ENCODE measurements at places on chromosomes 2 and 18.

DNA sequence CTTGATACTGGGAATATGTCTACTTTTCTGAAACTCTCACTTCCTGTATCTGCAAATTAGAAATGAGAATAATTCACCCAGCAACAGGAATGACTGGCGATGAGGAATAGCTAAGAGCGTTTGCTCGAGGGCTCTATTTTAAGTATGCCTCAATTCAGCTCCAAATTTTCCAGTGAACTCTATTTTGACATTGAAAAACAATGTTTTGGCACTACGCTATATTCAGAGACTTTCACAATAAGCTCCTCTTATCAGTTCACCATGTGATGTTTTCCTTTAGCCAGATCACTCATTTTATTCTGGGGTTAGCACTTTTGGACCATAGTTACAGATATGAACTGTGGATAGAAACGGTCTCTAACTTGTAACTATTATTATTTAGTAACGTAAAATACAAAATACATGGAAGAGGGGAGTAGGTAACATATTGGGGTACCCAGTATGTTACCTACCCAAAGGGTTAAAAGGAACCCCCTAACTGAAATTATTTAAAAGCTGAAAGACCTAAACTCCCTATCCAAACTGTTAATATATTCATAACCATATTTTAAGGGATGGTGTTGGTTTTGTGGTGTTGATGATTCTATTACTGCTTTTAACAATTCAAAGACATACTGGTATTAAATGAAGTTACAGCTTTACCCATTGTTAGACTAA, 28.1 kb downstream of the SLC40A1 start:
- DNase-seq = no peak

DNA sequence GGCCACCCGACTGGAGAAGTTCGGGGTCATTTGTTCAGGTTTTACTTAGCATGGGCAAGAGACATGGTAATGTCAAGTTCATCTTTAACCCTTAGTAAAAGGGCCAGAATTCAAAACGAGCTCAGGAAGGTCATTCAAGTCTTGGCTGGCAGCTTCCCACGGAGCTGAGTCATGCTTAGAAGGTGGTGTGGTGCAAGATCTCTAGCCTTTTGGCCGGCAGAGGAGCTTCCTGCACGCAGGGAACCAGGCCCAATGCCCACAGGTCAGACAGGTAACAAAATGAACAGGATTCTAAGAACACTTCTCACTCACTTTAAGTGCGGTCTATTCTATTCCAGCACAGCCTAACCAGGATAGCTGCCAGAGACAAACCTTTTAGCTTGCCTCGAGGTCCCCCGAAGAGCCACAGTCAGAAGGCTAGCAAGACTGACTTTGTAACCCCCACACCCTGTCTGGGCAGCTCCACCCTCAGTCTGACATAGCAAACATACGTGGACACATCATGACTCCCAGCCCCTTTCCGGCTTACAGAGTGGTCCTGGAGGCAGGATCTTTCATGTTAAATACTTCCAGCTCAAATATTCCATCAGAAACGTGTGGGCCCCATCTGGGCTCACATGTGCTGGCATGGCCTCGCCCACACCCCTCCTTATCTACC, 292.7 kb downstream of the BCL11A start:
- DNase-seq = no peak

DNA sequence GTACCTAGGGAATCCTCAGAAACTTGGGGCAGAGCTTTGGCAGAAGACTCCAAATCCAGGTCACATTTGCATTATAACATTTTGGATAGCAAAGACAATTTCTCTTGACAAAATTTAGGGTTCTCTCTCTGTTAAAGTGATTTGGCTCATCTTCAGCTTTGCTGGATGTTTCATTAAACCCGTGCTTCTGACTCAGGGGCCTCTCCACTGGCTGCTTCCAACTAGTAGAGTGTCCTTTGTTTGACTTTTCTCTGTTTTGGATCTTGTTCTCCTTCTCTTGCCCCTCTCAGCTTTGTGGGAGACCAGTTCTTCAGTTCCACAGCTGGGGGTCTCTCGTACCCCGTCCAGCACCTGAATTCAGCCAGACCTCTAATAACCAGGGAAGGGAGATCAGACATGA, 145.6 kb downstream of the PLCL1 start:
- no peak for DNase-seq

DNA sequence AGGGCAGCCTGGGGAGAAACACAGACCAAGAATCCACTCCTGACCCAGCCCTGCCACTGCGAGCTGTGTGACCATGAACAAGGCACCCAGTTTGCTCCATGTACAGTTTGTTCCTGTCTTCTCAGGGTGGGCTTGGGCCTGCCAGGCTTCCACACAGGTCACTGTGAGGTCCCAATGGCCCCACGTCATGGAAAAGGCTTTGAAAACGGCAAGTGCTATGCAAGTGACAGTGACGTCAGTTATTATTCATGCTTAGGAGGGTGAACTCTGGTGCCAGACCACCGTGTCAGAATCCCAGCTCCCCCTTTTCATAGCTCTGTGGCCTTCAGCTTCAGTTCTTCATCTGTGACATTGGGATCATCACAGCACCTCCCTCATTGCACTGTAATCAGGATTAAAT, 87.1 kb downstream of the TNS1 start:
- DNase-seq = no peak

- no peak for DNase-seq
Observed at GRCh38 chr2:66869076-66869475, 434.2 kb downstream of the MEIS1 start.

DNA sequence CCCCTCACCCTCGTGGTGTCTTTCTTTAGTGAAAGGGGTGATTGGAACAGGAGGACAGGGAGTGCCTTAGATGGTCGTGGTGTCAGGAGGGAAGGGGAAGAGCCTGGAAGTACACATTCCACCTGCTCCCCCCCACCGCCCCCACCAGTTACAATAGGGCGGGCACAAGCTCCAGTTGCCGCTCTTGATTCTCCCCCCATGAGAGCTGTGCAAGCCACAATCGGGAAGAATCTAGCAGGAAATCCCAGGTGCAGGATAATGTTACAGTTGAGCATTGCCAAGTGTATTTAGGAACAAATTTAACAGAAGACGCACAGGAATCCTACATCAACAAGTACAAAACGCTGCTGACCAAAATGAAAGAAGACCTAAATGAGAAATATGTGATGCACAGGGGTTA, 73.6 kb downstream of the ASAP2 start:
- no peak for DNase-seq

DNA sequence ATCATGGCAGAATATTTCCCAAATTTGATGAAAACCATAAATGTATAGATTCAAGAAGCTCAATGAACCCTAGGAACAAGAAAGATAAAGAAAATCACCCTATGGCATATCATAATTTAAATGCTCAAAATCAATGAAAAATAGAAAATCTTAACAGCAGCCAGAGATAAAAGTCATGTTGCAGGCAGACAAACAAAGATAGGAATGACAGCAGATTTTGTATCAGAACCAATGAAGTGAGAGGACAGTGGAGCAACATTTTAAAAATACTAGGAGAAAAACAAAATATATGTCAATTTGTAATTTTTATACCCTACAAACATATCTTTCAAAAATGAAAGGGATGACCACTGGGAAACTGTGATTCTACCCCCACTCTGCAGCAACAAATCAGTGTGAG, 203.3 kb downstream of the PIEZO2 start:
- DNase-seq = no peak

DNA sequence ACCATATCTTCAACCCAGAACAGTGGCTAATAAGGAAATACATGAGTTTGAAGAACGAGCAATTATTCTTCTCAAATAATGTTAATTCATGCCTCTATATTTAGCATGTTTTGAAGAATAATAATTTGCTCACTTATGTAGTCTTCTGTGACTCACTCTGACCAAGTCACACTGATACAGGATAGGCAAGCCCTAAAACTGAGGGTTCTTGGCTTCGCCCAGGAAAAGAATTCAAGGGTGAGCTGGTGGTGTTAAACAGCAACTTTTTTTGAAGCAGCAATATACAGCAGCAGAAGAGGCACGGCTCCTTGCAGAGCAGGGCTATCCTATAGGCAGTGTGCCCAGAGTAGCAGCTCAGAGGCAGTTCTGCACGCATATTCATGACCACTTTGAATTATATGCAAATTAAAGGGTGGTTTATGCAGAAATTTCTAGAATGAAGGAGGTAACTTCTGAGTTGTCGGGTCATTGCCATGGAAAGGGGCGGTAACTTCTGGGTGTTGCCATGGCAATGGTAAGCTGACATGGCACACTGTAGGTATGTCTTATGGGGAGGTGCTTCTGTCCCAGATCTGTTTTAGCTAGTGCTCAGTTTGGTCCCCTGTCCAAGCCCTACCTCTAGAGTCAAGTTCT, 200.6 kb downstream of the RND3 start:
- DNase-seq = no peak

DNA sequence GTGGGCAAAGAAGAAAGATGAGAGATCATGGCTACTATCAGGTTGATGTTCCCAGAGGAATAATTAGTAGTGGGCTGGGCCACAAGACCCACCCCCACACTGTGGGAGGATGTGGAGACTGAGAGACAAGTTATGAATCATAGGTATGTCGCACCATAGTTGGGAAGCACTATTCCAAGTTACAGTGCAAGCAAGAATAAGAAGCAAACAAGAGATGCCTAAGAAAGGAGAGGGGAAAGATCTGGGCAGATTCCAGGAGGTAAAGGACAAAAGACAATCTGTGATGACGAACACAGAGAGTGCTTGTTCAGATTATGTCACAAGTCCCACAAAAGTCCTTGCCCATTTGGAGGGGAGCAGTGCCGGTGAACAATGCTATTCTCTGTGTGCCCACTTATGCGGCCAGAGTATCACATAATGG, 56.6 kb downstream of the FAM228A start:
- no peak for DNase-seq

DNA sequence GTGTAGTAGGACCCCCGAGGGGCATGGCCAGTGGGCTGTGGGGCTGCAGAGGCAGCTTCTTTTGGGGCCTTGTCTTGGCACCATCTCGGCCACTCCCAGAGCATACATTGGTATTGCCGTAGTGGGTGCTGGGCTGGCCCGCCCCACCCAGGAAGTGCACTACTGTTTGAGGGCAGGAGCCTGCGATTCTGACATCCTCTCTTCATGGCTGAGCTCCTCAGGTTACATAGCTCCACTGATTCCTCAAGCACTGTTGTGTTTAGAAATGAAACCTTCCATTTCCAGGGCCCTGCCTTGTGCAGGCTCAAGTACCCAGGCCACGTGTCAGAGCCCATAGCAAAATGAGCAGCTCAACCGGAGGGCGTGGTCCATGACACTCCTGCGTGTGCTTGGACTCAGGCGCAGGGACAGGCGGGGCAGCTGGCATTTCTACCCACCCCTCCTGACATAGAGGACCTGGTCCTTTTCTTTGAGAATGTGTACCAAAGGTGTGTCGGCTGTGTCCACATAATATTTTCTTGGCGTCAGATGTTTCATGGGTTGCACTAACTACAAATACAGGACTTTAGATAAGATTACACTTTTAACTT, 67.9 kb downstream of the DGKD start:
- DNase-seq = no peak

- DNase-seq = no peak
Observed at GRCh38 chr2:85760371-85760770, 6.6 kb downstream of the ATOH8 start.

DNA sequence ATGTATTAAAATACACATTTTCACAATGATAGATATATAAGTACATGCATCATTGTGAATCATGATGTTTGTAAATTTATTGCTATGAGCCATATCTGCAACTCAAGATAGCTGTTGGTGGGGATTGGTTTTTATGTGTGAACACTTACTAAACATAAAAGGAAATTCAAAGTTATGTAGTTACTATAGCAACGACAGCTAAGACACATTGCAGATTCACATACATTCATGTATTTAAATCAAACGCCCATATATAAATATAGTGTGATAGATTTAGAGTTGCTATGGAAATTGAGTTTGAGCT, 65.6 kb downstream of the MAPRE2 start:
- no peak for DNase-seq

DNA sequence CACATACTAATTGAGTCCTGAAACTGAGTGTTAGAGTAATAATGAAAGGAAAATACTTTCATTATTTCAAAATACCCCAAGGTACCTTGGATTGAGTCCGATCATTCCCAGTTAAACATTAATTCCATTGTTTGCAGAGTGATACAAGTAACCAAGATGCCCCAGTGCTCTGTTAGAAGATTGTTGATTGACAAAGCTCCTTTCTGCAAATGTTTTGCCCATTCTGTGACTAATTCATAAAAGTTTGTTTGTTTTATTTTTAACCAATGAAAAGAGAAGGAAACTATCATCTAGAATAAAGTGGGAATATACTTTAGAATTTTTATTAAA, 124.0 kb downstream of the GULP1 start:
- DNase-seq = no peak

- DNase-seq = no peak
Observed at GRCh38 chr2:194750926-194751325, 906.1 kb upstream of the SLC39A10 start.

DNA sequence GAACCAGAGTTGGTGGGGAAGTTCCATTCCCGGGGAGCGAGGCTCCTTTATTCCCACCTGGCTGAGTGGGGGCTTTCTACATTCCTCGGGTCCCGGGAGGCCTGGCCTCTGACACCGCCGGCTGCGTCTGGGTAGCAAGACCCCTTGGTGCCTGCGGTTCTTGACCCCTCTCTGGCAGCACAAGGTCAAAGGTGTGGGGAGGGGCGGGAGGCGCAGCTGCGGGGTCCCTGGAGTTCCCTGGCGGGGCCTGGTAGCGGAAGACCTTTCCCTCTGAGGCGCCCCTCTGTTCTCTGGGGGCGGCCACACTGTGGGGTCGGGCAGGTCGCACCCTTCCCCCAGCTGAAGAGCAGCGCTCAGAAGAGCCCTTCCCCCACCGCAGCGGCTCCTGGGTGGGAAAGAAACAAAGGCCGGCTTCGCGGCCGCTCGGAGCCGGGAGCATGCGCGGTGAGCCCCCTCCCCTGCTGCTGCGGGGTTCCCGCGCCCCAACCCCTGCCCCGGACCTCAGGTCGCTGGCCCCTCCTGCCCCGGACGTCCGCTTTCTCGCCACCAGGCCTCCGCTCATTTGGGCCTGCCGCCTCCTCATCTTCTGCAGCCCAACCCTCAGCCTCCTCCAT, 146.3 kb downstream of the ANKRD44 start:
- no peak for DNase-seq

DNA sequence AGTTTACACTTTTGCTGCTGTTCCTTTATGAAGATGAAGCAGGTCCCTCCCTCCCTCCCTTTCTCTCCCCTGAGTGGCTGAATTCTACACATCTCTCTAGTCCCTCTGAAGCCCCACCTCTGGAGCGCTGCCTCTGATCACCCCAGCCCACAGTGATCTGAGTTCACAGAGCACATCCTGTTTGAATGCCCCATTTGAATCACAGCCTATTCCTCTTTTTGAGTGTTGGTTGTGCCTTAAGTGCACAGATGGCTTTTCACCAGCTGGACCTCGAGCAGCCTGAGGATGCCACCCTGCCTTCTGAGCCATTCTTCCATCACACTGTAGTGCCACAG, 87.1 kb downstream of the ITGB1BP1 start:
- DNase-seq = no peak

DNA sequence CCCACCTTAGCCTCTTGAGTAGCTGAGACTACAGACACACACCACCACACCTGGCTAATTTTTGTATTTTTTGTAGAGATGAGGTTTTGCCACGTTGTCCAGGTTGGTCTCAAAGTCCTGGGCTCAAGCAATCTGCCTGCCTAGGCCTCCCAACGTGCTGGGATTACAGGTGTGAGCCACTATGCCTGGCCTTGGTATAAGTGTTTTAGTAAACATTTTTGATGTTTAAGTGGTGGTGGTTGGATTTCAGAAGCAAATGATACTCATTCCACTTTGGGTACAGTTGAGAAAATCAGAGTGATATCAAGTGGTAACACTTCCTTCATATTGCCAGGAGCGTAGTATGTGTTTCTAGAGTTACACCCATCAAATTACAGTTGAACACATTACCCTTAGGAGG, 25.4 kb downstream of the ACADL start:
- no peak for DNase-seq

- DNase-seq = no peak
Observed at GRCh38 chr18:42305869-42306593, 351.0 kb downstream of the PIK3C3 start.
